ENCODE measurements at places on chromosomes 7 and 10. TPM values are rescaled to one million over a fixed set of nuclear protein-coding genes. Genes with fewer than 3 reads are reported as not detected.

The GPER1 gene
- 1.6 TPM for total RNA-seq

The CCDC146 gene
- total RNA-seq, result 1.5 TPM

The CCDC172 gene
- total RNA-seq, result not detected

The CARD11 gene
- total RNA-seq, result 2.8 TPM

The AFAP1L2 gene
- 0.05 TPM for total RNA-seq

The AIFM2 gene
- total RNA-seq, result 6.5 TPM

The PANK1 gene
- 9.8 TPM for total RNA-seq

The AHCYL2 gene
- total RNA-seq, result 14.7 TPM

The GFRA1 gene
- 0.46 TPM for total RNA-seq

The STEAP1B gene
- 1.5 TPM for total RNA-seq

The CRYGN gene
- not detected for total RNA-seq

The HTRA1 gene
- total RNA-seq, result 227 TPM

The IFIT1B gene
- total RNA-seq, result not detected

The RARRES2 gene
- total RNA-seq, result not detected

The LRRD1 gene
- total RNA-seq, result 0.30 TPM
